ENCODE measurements at places on chromosomes 2 and 18. TPM values are rescaled to one million over a fixed set of nuclear protein-coding genes. Genes with fewer than 3 reads are reported as not detected.

Gene INHBB
- not detected for total RNA-seq

Gene TCF4
- 26.7 TPM for total RNA-seq

Gene LRP1B
- 0.29 TPM for total RNA-seq

Gene MARCO
- total RNA-seq: not detected

Gene STON1
- 20.1 TPM for total RNA-seq

Gene TNFRSF11A
- total RNA-seq: 0.43 TPM

Gene EPHA4
- 17.5 TPM for total RNA-seq

Gene CAPG
- total RNA-seq: 40.5 TPM

Gene CTDP1
- 29.5 TPM for total RNA-seq

Gene MOCOS
- total RNA-seq: 24.9 TPM

Gene POTEE
- not detected for total RNA-seq

Gene MROH2A
- not detected for total RNA-seq
